ENCODE measurements at places on chromosomes 13 and 19.

GRCh38 chr19:39167461-39168257, 29.1 kb upstream of the NCCRP1 start:
- DNase-seq: no peak

- DNase-seq: no peak
These were observed 77.7 kb downstream of the ZNF726 start for GRCh38 chr19:23992348-23992747.

- DNase-seq: no peak
These were observed 116.2 kb downstream of the OLFM4 start for GRCh38 chr13:53144826-53145225.

DNA sequence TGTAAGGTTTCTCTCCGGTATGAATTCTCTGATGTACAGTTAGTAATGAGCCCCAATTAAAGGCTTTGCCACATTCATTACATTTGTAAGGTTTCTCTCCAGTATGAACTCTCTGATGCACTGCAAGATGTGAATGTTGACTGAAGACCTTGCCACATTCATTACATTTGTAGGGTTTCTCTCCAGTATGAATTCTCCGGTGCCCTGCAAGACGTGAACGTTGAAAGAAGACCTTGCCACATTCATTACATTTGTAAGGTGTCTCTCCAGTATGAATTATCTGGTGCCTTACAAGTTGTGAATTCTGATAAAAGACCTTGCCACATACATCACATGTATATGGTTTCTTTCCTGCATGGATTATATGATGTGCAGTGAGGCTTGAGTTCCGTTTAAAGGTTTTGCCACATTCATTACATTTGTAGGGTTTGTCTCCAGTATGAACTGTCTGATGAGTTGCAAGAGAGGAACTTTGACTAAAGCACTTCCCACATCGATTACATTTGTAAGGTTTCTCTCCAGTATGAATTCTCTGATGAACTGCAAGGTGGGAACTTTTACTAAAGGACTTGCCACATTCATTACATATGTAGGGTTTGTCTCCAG, 17.7 kb upstream of the ZNF432 start:
- DNase-seq: no peak

- no peak for DNase-seq
These were observed 168.6 kb upstream of the RFC3 start for GRCh38 chr13:33649212-33649878.

DNA sequence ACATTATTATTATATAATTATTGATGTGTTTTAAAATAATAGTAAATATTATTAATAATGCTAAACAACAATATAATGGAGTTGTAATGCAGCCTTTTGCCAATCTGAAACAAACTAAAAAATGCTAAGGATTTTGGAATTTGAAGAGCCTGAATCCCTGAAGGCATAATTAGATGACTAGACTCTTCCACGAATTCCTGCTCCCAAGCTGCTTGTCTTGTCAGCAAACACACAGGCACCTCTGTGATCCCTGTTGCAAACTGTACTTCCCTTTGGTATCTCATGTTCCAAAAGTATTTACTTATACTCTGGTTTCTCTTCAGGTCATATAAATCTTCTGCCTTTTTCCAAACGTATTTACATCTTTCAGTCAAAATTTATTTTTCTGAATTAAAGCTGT, 1862.4 kb downstream of the OLFM4 start:
- DNase-seq: no peak

DNA sequence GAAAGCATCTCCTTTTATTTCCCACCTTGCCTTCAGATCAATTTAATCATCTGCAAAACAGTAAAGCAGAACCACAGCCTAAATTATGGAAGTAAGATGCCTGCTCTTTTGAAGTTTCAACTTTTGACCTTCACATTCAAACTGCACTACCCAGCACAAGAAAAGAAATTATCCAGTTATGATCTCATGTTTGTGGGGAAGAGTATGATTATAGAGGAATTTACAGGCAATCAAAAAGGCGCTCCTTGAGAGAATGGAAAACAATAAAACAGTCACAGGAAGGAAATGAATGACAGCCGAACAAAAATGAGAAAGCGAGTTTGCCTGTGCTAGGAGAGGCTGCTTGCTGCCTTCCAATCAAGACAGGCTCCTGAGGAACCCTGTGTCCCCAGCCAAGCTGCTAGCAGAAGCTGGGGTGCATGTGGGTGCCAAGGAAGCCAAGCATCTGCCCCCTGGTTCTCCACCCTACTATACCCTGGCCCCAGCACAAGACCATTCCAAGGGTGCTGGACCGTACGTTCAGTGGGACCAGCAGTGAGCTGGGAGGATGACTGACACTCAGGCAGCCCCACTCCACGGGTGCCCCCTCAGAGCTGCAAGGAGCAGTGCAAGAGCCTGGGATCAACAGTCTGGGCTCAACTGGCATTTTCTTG, 47.8 kb downstream of the PEPD start:
- DNase-seq: no peak

DNA sequence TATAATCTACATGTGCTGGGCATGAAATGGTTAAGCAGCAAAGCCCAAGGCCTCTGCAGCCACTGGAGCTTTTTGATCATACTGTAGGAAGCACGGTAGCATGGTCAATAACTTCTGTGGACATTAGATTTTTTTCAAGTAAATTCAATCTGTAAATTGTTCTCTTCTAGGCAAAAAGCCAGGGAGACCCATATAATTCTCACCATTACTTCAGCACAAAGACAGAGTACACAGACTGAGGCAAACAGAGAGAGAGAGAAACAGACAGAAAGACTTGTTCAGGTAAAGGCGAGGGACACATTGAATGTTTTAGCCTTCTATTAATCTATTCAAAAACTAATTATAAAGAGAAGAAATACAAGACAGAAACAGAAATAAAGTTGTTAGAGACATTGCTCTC, 349.4 kb downstream of the RFC3 start:
- DNase-seq: no peak

DNA sequence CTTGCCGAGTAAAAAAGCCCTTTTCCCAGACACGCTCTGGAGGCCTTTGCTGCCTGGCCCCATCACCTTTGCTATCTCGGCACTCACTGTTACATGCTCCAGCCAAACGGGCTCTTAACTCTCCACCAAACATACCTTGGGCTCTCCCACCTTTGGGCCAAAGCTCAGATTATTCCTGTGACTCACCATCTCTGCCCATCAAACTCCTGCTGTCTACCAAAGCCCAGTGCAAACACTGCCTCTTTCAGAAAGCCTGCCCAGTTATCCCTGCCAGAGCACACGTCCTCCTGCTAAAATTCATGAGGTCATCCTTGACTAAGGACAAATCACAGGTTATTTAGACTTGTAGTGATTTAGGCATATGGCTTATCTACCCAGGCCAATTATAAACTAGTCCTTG, 48.1 kb upstream of the SERPINE3 start:
- no peak for DNase-seq

- no peak for DNase-seq
These were observed 19.7 kb downstream of the ACOD1 start for GRCh38 chr13:76968041-76968440.

DNA sequence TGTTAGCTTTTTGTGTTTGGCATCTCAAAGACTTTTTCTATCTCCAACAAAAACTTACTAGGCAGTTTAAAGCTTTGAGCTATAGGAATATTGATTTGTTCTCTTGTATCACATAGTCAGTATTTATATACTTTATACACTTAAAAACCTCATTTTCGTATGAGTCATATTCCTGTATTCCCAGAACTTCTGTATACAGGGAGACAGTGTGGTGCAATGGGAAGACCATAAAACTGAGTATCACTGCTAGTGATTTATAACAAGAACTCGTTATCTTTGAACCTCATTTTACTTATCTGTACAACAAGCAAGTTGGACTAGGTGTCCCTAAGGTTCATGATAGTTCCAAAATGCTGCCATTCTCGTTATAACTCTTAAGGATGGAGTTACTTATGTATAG, 6.3 kb downstream of the GPR180 start:
- DNase-seq: no peak

DNA sequence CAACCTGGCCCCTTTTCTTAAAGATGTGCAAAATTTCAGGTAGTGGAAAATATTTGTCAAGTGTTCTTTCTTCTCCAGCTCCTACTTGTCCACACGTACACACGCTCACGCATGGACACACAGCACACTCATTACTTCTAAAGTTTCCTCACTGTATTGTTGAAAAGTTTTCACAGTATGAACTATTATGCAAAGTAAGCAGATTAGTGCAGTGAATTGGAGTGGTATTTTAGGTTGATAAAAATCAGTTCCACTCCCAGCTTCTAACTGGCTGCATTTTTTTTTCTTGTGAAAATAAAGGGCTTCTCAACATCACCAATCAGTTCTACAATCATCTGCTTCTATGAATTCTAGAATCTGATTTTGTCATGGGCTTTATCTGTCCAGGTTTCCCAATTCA, 264.5 kb downstream of the DCT start:
- DNase-seq: no peak

DNA sequence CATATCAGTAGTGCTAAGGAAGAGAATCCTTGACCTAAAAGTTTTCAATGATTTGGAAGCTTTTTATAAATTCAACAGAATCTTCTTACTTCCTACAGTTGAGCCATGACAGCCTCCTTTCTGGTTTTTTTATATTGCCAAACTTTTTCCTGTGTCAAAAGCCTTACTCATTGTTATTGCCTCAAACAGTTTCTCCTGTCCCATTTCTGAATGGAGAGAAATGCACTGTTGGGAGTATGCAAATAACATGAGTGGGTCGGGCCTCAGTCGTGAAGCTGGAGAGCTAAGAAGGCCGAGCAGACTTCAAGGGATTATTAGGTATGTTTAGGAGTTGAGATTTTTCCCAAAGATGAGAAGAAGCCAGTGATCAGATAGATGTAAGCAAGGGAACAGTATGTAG, 766.4 kb upstream of the KLHL1 start:
- no peak for DNase-seq

GRCh38 chr13:50141375-50141975, 126.2 kb downstream of the KCNRG start:
- no peak for DNase-seq

DNA sequence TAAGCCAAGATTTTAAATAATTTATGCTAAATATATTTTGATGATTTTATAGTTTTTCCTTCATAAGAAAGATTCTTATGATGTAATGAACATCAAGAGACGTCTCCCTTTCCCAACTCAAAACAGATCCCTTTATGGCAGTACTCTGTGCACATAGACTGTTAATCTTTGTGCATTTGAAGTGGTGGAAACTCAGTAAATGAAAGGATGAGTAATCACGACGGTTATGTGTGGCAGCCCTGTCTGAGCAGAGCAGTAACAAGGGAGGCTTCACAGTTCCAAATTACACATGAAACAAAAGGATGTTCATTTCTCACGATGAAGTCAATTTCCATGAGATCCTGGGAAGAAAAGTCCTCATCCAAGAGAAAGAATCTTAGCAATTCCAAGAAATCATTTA, 498.1 kb downstream of the KLF5 start:
- no peak for DNase-seq

DNA sequence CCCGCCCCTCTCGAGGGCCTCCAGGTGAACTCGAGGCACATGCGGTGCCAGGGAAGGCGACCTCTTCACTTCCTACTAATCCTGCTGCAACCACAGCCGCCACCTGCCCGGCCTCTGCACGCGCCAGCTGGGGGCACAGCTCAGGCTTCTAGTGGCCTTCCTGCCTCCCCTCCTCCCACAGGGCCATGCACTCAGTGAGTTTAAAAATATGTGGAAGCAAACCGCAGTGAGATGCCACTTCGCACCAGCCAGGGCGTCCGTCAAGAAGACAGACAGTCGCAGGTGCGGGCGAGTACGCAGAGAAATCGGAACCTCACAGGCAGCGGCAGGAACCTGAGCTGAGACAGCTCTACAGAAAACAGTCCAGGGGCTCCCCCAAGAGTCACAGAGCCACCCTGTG, 10.4 kb downstream of the LMNB2 start:
- no peak for DNase-seq

DNA sequence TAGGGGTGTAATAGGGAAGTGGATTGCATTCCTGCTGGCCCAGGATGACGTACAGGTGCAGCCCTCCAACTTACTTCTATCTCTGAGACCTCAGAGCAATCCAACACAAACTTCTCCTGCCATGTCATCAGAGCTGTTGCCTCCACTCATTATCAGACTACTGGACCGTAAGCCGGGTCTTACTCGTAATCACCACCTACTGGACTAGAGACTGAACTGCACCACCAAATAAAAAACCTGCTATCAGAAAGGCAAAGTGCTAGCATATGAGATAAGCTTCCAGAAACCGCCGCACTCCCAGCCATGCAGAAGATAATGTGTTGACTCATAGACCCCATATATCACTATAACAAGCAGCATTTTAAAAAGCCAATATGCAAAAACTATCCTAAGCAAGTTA, 102.0 kb downstream of the SLITRK1 start:
- no peak for DNase-seq

GRCh38 chr13:94216476-94216875, 263.0 kb downstream of the DCT start:
- no peak for DNase-seq

- DNase-seq: no peak
These were observed 317.4 kb downstream of the NALCN start for GRCh38 chr13:101098873-101099272.

- DNase-seq: no peak
These were observed 274.4 kb upstream of the GPC6 start for GRCh38 chr13:92952161-92952560.

- no peak for DNase-seq
These were observed 24.3 kb upstream of the CEACAM21 start for GRCh38 chr19:41551711-41552110.

GRCh38 chr13:27401210-27401609, 23.2 kb upstream of the GTF3A start:
- DNase-seq: no peak

DNA sequence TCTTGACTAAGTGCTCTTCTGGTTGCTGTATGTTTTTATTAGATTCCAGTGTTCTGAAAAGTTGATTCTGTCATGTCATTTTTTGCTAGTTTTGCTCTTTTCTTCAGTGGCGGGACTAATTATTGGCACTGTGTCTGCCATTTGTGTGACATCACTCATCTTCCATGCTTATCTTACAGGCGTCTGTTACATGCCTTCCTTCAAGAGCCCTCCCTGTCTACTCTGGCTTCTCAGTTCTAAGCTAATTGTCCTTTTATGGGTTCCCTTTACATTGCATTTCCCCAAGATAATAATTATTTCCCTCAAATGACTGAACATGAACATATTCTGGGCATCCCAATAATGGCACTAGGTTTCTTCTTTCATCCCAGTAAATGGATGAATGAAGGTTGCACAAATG, 459.1 kb downstream of the DCT start:
- DNase-seq: no peak

- DNase-seq: no peak
These were observed 2.3 kb upstream of the HAS1 start for GRCh38 chr19:51726049-51726448.

DNA sequence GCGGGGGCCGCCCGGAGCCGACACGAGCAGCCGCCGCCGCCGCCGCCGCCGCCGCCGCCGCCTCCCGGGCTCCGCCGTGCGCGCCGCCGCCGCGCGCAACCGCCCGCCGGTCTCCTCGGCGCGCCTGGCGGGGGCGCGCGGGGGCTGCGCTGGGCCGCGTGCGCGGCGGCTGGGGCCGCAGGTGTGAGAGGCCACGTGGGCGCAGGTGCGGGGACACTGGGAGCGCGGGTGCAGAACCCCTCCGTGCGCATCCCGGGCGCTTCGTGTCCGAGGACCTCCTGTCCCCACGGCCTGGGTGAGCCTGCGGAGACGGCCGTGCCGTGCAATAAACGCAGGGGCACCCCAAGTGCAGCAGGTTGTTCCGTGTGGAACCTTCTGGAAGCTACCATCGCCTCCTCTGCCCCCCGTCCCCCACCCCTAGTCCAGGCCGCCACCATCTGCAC, at the start of gene LINGO3:
LINGO3 (minus strand) TSS at position 41 of the 443 bp plus-strand sequence. CDS start 16,378 bp downstream, outside the sequence.
- no peak for DNase-seq

- no peak for DNase-seq
These were observed 12.9 kb downstream of the RANBP3 start for GRCh38 chr19:5964816-5965565.

GRCh38 chr19:9702186-9702585, 27.3 kb upstream of the ZNF562 start:
- DNase-seq: no peak

All from esophagus squamous epithelium (tissue), 5 donors.